Left lung (tissue), 14 donors: ENCODE measurements at places on chromosomes 2 and 18.

DNA sequence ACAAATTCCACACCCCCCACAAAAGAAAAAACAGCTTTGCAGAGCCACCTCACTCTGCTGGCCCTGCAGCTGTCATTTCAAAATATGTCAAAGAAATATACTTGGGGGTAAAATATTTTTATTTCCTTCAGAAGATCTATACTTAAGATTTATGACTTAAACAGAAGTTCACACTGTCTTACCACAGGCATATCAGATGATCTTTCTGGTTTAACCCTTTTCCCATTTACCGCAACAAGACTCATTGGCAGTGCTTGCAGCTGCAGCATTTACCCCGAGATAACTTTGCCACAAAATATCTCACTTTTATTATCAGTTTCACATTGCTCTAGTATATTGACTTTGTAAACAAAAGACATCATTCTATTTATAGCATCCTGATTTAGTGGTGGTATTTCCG, 21.6 kb upstream of the SLC35G4 start:
- DNase-seq, result no peak

GRCh38 chr2:100884145-100884621, 64.2 kb downstream of the NPAS2 start:
- DNase-seq, result no peak

DNA sequence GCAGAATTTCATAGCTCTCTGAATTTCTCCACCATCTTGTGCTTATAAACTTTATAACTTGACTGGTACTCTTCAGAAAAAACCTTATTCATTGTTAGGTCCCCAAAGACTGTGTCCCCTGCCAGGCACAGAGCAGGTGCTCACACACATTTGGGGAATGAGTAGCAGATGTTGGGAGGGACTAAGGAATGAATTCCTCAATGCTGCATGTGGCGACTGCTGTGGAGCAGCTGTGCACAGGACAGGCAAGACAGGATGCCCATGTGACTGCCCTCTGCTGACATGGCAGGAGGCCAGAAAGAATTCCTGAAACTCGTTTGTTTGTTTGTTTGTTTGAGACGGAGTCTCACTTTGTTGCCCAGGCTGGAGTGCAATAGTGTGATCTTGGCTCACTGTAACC, 122.3 kb upstream of the ITGA6 start:
- no peak for DNase-seq

GRCh38 chr2:67561457-67561965, 164.4 kb downstream of the ETAA1 start:
- no peak for DNase-seq

- DNase-seq, result no peak
Observed at GRCh38 chr18:66655407-66655806, 51.5 kb upstream of the CDH19 start.

- DNase-seq, result no peak
Observed at GRCh38 chr2:202152104-202152715, 79.2 kb downstream of the KIAA2012 start.

DNA sequence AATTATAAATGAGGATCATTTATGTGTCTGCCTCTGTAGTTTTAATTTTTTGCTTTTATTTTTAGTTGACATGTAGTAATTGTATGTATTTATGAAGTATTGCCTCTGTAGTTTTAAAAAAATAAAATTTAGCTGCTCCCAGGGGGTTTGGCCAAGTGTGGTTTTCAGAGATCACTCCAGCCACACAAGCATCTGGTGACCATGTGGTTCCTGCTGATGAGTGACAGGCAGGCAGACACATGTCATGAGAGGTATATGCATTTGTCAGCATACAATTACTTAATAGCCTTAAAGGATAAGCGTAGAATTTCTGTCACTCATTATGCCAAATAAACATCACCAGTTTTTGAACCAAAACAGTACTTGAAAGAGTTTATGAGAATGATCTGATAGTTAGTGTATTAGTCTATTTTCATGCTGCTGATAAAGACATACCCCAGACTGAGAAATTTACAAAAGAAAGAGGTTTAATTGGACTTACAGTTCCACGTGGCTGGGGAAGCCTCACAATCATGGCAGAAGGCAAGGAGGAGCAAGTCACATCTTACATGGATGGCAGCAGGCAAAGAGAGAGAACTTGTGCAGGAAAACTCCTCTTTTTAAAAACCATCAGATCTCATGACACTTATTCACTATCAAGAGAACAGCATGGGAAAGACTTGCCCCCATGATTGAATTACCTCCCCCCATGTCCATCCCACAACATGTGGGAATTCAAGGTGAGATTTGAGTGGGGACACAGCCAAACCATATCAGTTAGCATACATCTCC, 29.6 kb downstream of the MREG start:
- no peak for DNase-seq

DNA sequence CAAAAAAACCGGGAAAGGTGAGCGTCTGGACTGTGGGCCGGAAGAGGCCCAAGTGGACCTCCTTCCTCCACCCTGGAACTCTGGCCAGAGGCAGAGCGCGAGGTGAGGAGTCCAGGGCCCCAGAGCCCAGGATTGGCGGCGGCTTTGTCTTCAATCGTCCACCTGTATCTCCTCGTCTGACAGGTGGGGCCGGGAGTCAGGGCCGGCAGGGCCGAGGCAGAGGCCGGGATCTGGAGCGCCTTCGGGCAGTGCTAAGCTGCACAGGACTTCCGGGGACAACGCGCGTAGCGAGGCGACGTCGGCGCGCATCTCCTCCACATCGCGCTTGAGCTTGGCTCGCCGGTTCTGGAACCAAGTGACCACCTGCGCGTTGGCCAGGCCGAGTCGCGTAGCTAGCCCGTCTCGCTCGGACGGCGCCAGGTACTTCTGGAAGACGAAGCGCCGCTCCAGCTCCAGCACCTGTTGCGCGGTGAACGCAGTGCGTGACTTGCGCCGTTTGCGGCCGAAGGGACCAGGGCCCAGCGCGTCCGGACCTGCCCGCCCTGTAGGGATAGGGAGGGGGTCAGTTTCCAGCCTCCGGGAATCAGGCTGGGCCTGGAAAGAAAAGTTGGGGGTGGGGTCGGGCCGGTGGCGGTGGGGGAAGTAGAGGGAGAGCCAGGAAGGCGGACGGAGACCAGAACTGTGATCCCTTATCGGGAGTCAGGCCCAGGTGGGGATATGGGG, 1.5 kb downstream of the LBX2 start:
- DNase-seq, result no peak

DNA sequence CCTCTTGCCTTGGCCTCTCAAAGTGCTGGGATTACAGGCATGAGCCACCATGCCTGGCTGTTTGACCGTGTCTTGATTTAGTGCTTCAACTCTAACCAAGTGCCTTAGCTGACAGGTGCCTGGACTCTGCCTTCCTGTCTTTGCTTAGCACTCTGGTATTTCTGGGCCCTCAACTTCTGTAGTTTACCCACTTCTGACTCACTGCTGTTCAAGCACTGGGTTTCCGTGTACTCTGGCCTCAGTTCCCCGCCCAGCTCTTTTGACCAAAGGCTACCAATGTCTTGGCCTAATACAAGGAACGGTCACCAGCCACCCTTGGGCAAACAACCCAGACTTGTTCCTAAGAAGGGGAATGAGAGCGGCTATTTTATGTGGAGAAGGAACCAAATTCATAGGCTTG, 35.7 kb upstream of the CABLES1 start:
- peak; percentile 59 for DNase-seq
